ENCODE measurements at places on chromosomes 2 and 18.

GRCh38 chr2:101440127-101440738, 34.7 kb downstream of the RFX8 start:
- peak; percentile 66 for DNase-seq

GRCh38 chr18:36441426-36442240, 144.1 kb downstream of the FHOD3 start:
- DNase-seq = no peak

GRCh38 chr2:191728750-191729624, 51.1 kb downstream of the NABP1 start:
- no peak for DNase-seq

GRCh38 chr2:31523871-31524492, 56.8 kb downstream of the SRD5A2 start:
- DNase-seq = no peak

GRCh38 chr2:28163627-28164279, 228.9 kb upstream of the FOSL2 start:
- no peak for DNase-seq

- no peak for DNase-seq
Measured at GRCh38 chr2:169362118-169362893, at the start of gene LRP2. TSS of gene LRP2 (minus strand) at chr2:169362534. CDS start at chr2:169362399, 135 bp downstream.

DNA sequence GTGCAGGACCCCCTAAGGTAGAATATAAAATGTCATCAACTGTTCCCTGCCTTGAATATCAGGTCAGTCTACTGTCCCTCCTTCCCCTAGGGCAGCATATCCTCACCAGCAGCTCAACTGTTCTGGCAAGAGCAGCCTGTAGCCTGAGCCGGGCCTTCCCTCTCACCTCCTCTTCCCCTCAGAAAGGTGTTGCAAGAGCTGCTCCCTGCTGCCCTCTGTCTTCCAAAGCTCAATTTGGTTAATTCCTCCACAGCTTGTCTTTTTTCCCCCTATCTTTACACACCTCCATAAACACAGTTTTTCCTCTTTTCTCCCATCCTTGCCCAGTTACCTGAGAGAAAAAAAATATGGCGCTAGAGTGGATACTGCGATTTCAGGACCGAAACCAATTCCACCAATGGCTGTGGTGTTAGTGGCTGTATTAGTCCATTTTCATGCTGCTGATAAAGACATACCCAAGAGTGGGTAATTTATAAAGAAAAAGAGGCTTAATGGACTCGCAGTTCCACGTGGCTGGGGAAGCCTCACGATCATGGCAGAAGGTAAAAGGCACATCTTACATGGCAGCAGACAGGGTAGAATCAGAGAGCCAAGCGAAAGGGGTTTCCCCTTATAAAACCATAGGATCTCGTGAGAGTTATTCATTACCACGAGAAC, 184.7 kb downstream of the MREG start:
- no peak for DNase-seq

DNA sequence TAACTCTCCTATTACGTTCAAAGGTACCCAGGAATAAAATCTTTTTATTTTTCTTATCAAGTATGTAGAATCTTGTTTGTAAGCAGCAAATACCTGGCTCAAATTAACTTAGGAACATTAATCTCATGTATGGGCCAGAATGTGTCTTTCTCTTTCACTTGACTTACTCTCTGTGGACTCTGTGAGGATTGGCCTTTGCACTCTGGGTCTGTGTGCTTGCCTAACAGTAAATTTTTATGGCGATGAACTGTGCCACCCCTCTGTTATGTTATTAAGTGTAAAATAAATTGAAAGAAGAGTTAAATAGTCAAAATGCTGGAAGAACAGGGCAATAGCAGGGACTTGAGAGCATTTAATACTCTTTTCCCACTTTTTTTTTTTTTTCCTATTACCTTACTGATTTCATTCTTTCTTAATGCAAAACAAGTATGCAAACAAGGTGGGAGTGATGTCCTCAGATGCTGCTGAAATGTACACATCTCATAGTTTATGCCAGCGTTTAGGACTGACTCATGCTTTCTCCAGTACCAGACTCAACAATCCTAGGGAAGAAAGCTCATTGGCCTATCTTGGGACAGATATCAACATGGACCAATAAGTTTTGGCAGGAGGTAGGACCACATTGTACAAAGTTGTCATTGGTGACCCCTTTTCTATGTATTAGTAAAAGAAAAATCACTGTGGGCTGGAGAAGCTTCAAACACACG, 25.5 kb downstream of the LYPD6 start:
- no peak for DNase-seq

DNA sequence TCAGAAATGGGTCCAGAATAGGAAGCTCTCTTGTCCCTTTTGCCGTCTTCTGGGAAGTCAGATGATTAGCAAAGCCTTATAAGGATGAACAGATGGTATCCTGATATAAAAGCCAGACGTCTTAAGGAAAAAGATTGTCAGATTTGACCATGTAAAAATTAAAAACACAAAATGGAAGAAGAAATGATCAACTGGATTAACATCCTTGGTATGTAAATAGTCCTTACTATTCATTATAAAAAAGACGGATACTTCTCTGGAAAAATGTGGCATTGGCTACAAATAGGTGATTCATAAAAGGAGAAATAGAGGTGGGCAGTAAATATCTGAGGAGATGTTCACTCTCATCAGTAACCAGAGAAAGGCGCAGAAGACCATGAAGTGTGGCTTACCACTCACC, 33.7 kb upstream of the SCLY start:
- no peak for DNase-seq

- DNase-seq = no peak
Measured at GRCh38 chr2:25548601-25549000, 124.8 kb downstream of the DTNB start.

- DNase-seq = no peak
Measured at GRCh38 chr2:36355890-36356297, 316 bp downstream of the CRIM1 start.

- DNase-seq = no peak
Measured at GRCh38 chr2:189037518-189037917, 63.3 kb downstream of the COL3A1 start.

- DNase-seq = no peak
Measured at GRCh38 chr18:2313332-2313731, 258.0 kb downstream of the METTL4 start.

GRCh38 chr2:239752951-239753350, 272.2 kb downstream of the NDUFA10 start:
- no peak for DNase-seq

DNA sequence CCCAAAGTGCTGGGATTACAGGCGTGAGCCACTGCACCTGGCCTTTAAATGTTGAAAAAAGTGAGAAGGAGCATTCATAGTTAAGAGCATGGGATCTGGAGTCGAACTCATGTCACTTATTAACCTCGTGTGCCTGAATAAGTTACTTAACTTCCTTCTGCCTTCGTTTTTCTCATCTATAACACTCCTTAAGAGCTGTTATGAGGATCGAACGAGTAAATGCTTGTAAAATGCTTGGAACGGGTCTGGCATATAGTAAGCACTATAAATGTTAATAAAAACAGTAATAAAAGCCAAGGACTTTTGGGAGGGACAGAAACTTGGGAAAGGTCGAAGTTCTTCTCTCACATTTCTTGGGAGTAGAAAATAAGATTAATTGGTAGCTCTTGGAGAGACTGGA, 40.8 kb downstream of the RAB10 start:
- no peak for DNase-seq

Data from heart left ventricle (tissue), 16 donors.